Right renal cortex interstitium (tissue), 3 donors: ENCODE measurements at places on chromosomes 7 and 10. TPM values are rescaled to one million over a fixed set of nuclear protein-coding genes. Genes with fewer than 3 reads are reported as not detected.

The NODAL gene
- 0.33 TPM for polyA plus RNA-seq

The GRID2IP gene
- polyA plus RNA-seq: 0.61 TPM

The HPS1 gene
- polyA plus RNA-seq: 30.1 TPM

The TASOR2 gene
- 30.8 TPM for polyA plus RNA-seq

The CFAP69 gene
- 16.9 TPM for polyA plus RNA-seq

The PHYH gene
- polyA plus RNA-seq: 51.1 TPM

The CCDC201 gene
- not detected for polyA plus RNA-seq

The MEIG1 gene
- polyA plus RNA-seq: 1.3 TPM

The COL1A2 gene
- 651 TPM for polyA plus RNA-seq

The GPR141 gene
- polyA plus RNA-seq: 0.19 TPM

The UNC5B gene
- 49.0 TPM for polyA plus RNA-seq

The GRM8 gene
- polyA plus RNA-seq: 8.8 TPM

The SKIDA1 gene
- polyA plus RNA-seq: 10.3 TPM

The GJD4 gene
- not detected for polyA plus RNA-seq

The DNAJC12 gene
- 12.4 TPM for polyA plus RNA-seq

The FHIP2A gene
- polyA plus RNA-seq: 34.7 TPM

The ITGA8 gene
- 51.5 TPM for polyA plus RNA-seq

The CYP17A1 gene
- polyA plus RNA-seq: 0.78 TPM

The FGL2 gene
- 58.1 TPM for polyA plus RNA-seq

The SAMD9 gene
- 7.4 TPM for polyA plus RNA-seq

The AKR1C4 gene
- polyA plus RNA-seq: not detected

The RELN gene
- polyA plus RNA-seq: 13.4 TPM

The SCART1 gene
- polyA plus RNA-seq: 0.98 TPM

The HOXA5 gene
- polyA plus RNA-seq: 73.7 TPM

The PDE6C gene
- 0.40 TPM for polyA plus RNA-seq

The EVX1 gene
- 0.11 TPM for polyA plus RNA-seq

The STEAP2 gene
- polyA plus RNA-seq: 9.3 TPM

The CCDC146 gene
- 21.8 TPM for polyA plus RNA-seq

The ETV1 gene
- polyA plus RNA-seq: 37.3 TPM

The SCIN gene
- 110 TPM for polyA plus RNA-seq

The LDB3 gene
- 1.2 TPM for polyA plus RNA-seq

The AQP1 gene
- polyA plus RNA-seq: 218 TPM

The SYT15 gene
- 6.4 TPM for polyA plus RNA-seq

The IFIT1 gene
- polyA plus RNA-seq: 19.1 TPM

The NUDT13 gene
- 5.7 TPM for polyA plus RNA-seq

The SPAG6 gene
- 1.1 TPM for polyA plus RNA-seq

The GRK5 gene
- 15.8 TPM for polyA plus RNA-seq

The CACNB2 gene
- polyA plus RNA-seq: 3.1 TPM

The TYW1 gene
- polyA plus RNA-seq: 24.7 TPM

The C10orf67 gene
- 1.9 TPM for polyA plus RNA-seq

The WEE2 gene
- not detected for polyA plus RNA-seq

The ELMO1 gene
- polyA plus RNA-seq: 13.3 TPM

The LSM5 gene
- 87.4 TPM for polyA plus RNA-seq

The CRYGN gene
- polyA plus RNA-seq: 2.2 TPM

The WNT8B gene
- polyA plus RNA-seq: 0.91 TPM

The TSPAN15 gene
- 56.1 TPM for polyA plus RNA-seq

The HNRNPH3 gene
- polyA plus RNA-seq: 409 TPM

The CPN1 gene
- 3.1 TPM for polyA plus RNA-seq

The PRPF18 gene
- 30.7 TPM for polyA plus RNA-seq

The STEAP4 gene
- 0.08 TPM for polyA plus RNA-seq

The VAX1 gene
- polyA plus RNA-seq: not detected

The CASTOR2 gene
- 4.2 TPM for polyA plus RNA-seq

The ZNF117 gene
- 24.4 TPM for polyA plus RNA-seq

The GPR15LG gene
- polyA plus RNA-seq: 0.76 TPM

The CBLL1 gene
- 29.8 TPM for polyA plus RNA-seq

The KLF6 gene
- polyA plus RNA-seq: 51.7 TPM

The PTN gene
- polyA plus RNA-seq: 231 TPM
